Cortex of kidney (tissue), 1 donor: ENCODE measurements at places on chromosomes 2 and 18.

- DNase-seq: no peak
Observed at GRCh38 chr2:212990697-212991096, 160.7 kb downstream of the IKZF2 start.

- DNase-seq: no peak
Observed at GRCh38 chr2:232437195-232437571, 18.8 kb upstream of the ALPI start.

GRCh38 chr2:119266091-119266589 lies 42.5 kb downstream of the STEAP3 start:
- DNase-seq: no peak

DNA sequence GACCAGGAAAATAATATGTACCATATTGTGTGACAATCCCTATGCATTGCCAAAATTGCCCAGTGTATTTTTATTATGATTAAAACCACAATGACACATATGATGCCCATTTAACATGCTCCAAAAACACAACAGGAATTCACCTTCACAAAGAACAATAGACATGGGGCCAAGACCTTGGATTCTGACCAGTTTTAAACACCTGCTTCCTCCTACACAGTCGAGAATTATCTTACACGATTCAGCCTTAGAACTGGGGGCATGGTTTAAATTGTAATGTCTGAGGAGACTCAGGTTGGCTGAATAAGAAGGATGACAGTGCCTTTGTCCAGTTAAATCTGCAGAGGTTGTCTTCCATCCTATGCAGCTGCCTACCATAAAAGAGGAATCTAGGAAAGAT lies 212.7 kb downstream of the PLCL1 start:
- no peak for DNase-seq

DNA sequence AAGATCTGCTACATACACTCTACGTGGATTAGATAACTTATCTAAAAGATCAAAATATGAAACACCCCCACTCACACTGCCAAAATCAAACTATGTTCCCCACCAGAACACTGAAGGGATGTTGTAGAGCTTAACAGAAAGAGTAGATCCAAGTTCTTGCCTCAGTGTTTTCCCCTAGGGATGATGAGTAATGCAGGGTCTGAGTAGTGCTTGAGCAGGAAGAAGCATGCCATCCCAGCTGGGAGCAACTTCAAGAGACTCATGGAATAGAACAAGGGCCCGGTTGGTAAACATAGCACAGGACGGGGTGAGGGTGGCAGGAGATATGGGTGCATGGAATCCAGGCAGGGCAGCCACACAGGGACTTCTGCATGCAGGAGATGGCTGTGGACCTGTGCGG lies 74.3 kb downstream of the SNTG2 start:
- DNase-seq: no peak

DNA sequence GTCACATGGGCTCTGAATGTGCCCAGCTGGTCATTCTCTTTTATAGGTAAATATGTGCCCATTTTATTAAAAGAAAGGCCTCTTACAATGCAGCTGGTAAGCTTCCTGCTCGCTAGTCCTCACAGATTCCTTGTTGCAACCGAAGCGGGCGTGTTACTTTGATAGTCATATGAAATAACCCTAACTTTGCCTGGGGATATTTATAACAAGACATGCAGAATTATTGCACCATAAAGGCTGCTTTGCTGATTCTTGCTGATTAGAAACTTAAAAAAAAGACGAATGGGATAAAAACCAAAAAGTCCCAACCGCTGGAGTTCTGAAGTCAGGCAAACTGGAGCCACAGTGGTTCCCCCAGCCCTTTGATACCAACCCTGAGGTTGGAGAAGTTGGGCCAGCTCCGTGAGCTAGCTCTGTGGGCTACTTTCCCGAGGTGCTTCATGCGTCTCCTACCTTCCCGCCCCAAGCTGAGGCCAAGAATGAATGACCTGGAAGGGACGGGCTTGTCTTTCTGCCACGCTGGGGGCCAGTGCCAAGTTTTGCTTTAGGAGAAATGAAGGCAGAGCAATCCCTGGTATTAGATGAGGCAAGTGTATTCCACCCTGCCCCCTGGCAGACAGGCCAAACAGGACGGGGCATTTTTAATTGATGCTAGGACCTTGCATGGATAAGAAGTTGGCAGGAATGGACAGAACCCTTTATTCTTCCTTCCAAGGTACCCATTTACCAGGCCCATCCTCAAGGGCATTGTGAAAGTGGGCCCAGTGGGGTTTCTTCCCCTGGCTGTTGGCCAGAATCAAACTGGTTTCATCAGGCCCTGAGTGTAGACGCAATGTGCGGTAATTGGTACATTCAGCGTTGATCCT lies 140.4 kb downstream of the KCTD1 start:
- DNase-seq: no peak

GRCh38 chr2:146374505-146374904 lies 1470.3 kb upstream of the ACVR2A start:
- DNase-seq: no peak

- no peak for DNase-seq
Observed at GRCh38 chr2:113216321-113216720, 42.5 kb downstream of the PSD4 start.

DNA sequence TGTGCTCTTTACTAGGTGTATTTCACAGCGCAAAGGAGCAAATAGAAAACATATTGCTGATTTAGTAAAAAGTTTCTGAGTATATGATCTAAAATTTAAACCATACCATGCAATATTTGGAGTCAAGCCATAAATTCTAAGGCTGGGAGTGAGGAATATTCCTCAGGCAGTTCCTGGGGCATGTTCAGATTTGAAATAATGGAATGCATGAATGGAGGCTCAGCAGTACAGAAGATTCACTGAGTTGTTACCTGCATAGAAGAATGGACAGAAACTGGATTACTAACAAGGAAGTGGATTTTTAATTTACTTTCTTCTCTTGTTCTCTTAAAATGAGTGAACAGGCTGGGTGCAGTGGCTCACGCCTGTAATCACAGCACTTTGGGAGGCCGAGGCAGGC lies 441.0 kb upstream of the MAP2 start:
- DNase-seq: no peak

DNA sequence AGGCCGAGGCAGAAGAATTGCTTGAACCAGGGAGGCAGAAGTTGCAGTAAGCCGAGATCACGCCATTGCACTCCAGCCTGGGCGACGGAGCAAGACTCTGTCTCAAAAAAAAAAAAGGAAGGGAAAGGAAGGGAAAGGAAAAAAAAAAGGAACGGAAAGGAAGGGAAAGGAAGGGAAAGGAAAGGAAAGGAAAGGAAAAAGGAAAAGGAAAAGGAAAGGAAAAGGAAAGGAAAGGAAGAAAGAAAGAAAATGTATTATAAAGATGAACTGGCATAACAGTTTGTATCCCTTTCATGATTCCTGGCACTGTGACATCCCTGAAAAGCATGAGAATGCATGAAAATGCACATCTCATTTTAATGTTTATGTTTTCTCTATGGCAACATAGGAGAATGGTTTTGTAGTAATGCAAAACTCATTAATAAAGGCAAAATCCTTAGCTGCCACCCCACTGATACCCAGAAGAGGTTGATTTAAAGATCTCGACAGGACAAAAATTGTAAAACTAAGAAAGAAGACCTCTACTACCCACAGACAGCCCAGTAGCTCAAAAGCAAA lies 11.5 kb upstream of the MREG start:
- no peak for DNase-seq

DNA sequence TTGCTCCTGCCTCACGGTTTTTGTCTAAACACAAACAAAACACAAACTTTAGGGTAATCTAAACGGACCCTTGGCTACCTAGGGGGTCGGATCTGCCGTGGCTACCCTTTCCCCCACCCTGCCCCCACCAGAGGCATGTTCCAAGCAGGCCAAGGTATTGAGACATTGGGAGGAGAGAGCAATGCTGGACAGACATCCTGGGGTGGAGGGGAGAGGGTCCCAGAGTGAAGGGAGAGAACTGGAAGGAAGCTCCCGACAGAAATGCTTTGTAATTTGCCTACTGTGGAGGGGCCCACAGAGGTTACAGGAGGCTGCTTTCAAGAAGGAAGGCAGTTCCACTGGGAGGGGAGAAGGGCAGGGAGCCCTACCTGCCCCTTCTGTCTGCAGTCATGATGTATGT lies 13.9 kb upstream of the MAT2A start:
- DNase-seq: no peak

DNA sequence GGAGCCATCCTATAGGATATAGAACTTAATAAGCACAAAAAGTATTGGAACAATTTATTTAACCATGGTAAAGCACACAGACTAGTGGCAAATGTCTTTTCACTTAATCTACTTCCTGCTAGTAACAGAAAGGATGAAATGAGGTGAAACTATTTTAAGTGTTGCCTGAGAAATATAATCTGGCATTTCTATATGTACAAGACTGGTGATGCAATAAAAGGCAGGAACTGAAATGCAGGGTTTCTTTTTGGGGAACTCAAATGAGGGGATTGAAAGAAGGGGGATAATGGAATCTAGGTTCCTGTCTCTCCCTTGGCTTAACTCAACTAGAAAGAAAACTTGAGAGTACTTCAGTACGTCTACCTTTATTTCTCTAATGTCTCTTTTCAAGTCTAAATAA lies 122.3 kb downstream of the MEMO1 start:
- DNase-seq: no peak

DNA sequence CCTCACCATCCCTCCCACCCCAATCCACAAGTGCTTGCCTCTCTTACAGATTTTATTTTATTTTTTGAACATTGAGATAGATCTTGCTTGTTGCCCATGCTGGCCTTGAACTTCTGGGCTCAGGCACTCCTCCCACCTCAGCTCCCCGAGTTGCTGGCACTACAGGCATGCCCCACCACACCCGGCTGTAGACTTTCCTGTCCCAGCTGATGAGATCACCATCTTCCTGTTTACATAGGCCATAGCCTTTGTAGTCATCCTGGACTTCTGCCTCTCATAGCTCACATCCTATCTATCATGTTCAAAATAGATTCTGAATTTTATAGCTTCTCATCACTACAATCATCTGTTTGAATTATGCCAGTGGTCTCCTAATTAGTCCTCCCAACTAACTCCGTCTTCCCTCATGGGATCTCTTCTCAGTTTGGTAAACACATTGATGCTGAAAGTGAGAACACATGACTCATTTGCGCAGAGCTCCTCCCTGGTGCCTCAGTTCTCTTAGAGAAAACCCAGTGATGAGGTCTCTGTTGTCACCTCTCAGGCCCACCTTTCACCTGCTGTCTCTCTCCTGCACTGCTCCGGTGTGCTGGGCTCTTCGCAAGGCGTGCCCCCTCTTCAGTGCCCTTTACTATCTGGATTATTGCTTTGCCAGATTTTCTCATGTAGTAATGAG lies 243.0 kb downstream of the ZNF407 start:
- no peak for DNase-seq

DNA sequence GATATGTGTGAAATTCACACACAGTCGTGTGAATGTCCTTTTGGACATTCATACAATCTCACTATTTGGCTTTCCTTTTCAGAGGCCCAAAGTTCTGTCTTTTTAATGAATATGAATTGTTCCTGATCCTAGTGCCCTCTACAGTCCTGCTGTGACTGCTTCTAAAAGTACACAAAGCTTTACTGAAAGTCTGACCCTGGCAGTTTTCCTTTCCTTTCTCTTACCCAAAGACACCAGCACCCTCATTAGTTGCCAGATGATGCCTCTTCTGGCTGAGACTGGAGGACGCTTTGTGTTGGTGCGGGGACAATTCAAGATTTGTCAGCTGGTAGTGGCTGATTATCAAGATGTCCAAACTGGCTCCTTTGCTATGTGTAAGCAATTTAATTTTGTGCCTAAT lies 81.8 kb upstream of the CDCA7 start:
- DNase-seq: no peak

DNA sequence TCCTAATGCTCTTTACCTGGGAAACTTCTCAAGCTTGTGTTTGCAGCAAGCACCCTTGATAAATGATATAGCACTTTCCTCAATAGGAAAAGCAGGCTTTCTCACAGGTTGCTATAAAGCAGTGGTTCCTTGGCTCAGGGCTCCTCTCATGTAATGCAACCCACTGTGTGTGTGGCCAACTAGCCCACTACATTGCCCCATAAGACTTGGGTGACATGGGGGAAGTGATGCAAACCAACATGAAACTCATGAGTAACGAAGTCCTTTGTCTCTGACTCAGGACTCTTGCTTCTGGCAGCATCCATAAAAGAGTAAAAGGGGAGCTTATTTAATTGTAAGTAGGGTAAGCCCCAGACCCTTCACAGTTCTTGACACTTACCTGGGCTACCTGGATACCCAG lies 106.9 kb downstream of the COL4A4 start:
- DNase-seq: no peak

GRCh38 chr18:48173557-48173956 lies 235.6 kb downstream of the ZBTB7C start:
- DNase-seq: no peak

GRCh38 chr2:212667751-212668316 lies 129.2 kb upstream of the ERBB4 start:
- DNase-seq: no peak

DNA sequence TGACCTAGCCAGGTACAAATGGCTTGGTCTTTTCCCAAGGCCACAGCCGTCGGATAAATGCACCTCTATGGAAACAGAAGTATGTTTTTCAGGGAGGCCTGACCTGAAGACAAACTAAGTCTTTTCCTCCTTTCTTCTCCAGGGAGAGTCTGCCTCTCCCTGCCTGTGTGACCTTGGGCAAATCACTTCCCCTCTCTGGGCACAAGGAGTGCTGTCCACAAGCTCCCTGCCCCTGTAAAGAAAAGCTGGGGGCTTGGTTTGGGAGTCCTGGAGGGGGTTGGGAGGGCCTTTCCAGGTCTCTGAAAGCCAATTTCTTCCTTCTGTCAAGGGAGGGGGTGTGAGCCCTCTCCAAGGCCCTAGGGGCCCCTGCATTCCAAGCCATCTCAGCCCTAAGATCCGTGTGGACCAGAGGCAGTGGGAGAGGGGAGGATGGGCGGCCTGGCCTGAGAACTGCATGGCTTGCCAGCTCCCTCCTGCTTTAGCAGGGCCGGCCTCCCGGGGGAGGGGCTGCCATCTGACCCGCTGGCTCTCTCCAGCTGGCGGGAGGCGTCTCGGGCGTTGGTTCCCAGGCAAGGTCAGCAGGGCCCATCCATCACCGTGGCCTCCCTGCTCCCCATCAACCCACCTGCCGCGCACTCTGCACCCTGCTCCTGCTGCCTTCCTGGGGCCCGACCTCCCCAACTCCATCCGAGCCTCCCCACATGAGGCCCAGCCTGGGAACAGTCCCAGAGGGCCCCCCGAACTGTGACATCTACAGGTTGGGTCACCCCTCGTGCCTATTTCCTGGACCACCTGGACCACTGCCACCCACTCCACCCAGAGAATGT lies 61.4 kb downstream of the SMAD7 start:
- no peak for DNase-seq
